CD4-positive, alpha-beta T cell treated with Interleukin-6 for 4 hours (primary cell): ENCODE measurements at places on chromosomes 1 and 21.

GRCh38 chr1:186082235-186082937 lies 292.7 kb downstream of the TPR start:
- peak; percentile 3 for DNase-seq

DNA sequence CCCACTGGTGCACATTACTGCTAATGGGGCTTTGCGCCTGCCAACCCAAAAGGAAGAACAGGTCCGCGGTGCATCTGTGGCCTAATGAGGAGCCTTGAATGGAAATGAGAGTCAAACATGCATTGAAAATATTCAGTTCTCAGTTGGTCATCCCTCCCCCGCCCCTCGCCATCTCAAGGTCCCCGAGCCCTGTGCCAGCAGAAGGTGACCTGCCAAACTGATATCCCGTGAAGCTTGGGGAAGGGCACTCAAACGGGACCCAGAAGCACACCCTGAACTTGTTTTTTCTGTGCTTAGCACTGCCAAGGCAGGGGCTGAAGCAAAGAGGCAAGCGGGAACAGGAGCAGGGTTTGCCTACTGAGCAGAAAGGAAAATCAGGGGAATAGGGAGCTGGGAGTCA lies 67.9 kb upstream of the ZNF648 start:
- no peak for DNase-seq

DNA sequence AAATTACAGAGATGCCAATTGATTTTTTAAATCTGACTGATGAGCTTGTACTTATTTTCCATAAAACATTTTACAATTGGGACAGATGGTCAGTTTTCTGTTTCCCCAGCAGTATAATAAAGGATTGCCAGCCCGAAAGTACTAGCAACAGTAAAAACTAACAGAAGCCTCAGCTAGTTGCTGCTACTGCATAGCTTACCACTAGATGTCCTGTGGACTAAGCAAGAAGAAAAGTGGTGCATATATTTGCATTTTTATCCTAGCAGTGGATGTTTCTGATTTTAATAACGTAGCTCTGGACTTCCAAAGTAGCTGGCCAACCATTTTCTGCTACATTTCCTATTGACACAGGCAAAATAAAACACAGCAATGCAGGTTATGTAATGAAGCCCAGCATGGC lies 241.5 kb downstream of the BARHL2 start:
- DNase-seq: no peak

GRCh38 chr1:98389809-98390208 lies 271.7 kb upstream of the SNX7 start:
- no peak for DNase-seq

GRCh38 chr1:29120947-29121485 lies 2.7 kb downstream of the TMEM200B start:
- DNase-seq: peak; percentile 68

GRCh38 chr1:91827459-91828321 lies 58.3 kb downstream of the TGFBR3 start:
- no peak for DNase-seq

- DNase-seq: no peak
Measured at GRCh38 chr1:28118640-28119307, 30.4 kb upstream of the EYA3 start.

DNA sequence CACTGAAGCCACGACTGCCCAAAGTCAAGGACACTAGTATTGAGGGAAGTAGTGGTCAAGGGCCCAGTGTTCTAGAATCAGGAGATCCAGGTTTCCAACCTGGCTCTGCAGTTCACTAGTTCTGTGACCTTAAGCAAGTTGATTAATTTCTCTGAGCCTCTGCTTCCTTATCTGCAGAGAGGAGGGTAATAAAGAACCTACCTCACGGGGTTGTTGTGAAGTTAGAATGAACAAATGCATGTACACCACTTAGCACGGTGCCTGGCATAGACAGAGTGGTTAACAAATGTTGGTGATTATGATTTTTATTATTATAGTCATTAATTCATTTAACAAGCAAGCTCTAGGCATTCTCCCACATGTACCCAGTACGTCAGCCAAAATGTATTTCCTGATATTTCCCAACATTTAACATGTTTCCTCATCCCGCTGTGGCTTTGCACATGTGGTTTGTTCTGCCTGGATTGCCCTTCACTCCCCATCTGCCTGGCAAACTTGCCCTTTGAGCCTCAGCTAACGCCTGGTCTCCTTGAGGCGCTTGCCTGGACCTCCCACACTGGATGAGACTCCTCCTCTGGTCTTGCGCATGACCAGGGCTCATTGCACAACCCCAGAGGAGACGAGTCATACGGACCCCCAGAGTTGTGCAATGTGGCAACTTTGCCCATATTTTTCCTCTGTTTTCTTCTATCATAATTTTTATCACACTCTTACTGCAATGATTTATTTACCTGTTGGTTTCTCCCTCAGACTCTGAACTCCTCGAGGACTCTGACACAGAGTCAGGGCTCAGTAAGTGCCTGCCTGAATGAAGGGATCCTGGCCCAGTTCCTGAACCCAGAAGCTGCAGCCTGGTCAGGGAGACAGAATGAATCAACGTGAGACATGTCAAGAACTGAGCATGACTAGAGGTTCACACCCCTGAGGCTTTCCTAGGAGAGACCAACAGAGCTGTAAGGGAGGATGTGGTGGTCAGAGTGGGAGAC lies 20.7 kb upstream of the MFSD2A start:
- no peak for DNase-seq

- DNase-seq: no peak
Measured at GRCh38 chr1:206893380-206893779, 3.9 kb upstream of the IL24 start.
